Naive thymus-derived CD8-positive, alpha-beta T cell (primary cell): ENCODE measurements at places on chromosomes 3 and 15.

DNA sequence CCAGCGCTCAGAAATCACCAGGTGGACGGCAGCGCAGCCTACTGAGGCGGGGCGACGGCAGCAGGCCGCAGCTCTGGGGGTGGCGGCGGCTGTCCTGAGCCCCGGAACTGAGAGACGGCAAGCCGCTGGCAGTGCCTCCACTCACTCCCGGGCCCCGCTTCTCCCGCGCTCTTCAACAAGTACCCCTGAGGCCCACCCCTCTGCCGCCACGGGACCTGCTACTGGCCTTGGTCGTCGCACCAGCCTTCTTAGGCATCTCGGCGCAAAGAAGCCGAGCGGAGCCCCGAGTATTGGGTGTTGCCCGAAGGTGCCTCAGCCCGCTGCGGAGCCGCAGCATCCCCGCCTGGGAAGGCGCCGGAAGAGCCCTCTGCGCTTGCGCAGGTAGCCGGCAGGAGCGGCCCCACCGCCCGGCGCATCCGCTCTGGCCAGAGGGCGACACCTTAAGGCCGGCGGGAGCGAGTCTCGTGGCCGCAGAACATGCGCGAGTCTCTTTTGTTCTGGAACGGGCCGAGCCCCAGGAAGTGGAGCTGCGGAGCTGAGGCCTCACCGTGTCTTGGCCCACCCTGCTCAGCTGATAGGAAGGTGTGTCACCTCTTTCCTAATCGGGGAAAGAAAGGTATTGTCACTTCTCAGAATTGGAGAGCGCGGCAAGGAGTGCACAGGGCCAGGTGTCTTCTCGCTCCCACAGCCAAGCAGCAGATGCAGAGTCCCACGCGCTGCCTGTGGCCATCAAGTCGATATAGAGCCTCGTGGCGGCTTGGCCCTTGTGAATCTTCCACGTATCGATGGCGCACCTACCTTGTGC is at the start of gene C15orf40:
TSS of gene C15orf40 (minus strand) at position 369 of the 805 bp plus-strand sequence. CDS start at position 337, 32 bp downstream.
- DNase-seq = peak; percentile 69

DNA sequence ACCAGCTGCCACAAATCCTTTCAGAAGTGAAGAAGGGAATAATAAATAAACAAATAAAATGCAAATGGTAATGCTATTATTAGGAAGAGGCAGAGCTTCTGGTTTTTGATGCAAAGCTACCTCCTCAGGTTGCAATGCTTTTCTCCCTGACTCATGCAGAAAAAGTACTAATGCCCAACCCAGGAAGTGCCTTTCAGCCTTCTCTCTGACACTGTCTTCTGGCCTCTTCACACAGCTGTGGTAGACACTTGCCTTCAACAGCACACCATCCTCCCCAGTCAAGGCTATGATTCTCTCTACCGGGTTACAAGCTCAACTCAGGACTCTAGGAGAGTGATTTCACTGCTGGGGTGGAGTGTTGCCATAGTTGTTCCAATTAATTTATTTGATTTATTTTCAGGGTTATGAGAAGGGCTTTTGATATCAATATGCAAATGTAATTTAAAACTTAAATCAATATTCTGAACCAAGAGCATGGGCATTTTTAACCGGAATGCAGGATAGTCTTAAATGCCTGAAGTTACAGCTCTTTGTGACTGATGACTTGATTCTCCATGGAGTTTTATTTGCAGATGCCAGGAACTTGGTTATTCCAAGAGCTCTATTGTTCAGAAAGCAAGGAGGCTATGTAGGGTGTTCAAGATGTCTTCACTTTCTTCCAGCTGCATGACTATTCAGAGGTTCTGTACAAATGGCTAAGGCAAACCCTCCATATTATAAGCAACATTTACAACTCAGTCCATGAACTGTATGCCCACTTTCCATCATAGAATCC is 27.1 kb upstream of the GALNT15 start:
- DNase-seq = no peak

- DNase-seq = no peak
Measured at GRCh38 chr3:25870452-25870851, 80.6 kb downstream of the OXSM start.

- DNase-seq = no peak
Measured at GRCh38 chr3:78879295-78879860, 888.4 kb downstream of the ROBO1 start.

- no peak for DNase-seq
Measured at GRCh38 chr3:150055332-150055731, 84.6 kb upstream of the PFN2 start.

GRCh38 chr3:192935441-192935840 is 17.8 kb upstream of the MB21D2 start:
- no peak for DNase-seq

- no peak for DNase-seq
Measured at GRCh38 chr15:55241891-55242290, 45.1 kb upstream of the RSL24D1 start.

DNA sequence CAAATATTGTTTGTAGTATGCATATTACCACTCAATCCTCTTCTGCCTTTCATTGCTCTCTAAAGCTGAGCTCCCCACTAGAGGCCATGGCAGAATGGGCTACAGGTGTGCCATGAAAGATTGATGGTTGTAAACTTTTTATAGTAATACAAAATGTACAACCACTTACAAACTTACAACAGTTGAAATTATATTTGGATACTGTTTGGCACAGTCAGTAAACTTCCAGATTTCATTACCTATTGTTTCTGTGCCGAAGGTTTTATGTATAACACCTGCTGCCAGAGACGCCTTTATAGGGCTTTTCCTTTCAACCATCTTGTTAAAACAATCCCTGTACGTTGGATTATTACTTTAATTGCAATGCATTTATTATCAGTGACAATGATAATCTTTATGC is 7.0 kb downstream of the ROPN1 start:
- no peak for DNase-seq

DNA sequence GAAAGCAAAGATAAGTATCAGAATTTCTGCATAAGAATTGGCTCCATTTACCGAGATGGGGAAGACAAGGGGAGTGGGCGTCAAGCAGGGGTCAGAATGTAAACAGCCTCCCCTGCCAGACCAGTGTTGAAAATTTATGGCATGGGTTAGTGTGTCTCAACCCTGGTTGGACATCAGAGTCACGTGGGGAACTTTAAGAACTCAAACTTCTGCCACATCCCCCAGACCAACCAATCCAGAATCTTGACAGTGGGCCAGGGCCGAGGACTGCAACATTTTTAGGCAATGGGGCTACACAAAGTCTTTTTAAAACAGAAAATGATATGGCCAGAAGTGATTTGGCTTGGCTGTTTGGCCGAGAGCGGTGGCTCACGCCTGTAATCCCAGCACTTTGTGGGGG is 14.3 kb upstream of the MASP1 start:
- no peak for DNase-seq

- DNase-seq = no peak
Measured at GRCh38 chr3:13023235-13023970, 49.8 kb downstream of the IQSEC1 start.

- no peak for DNase-seq
Measured at GRCh38 chr15:38084289-38084688, 149.8 kb downstream of the TMCO5A start.

DNA sequence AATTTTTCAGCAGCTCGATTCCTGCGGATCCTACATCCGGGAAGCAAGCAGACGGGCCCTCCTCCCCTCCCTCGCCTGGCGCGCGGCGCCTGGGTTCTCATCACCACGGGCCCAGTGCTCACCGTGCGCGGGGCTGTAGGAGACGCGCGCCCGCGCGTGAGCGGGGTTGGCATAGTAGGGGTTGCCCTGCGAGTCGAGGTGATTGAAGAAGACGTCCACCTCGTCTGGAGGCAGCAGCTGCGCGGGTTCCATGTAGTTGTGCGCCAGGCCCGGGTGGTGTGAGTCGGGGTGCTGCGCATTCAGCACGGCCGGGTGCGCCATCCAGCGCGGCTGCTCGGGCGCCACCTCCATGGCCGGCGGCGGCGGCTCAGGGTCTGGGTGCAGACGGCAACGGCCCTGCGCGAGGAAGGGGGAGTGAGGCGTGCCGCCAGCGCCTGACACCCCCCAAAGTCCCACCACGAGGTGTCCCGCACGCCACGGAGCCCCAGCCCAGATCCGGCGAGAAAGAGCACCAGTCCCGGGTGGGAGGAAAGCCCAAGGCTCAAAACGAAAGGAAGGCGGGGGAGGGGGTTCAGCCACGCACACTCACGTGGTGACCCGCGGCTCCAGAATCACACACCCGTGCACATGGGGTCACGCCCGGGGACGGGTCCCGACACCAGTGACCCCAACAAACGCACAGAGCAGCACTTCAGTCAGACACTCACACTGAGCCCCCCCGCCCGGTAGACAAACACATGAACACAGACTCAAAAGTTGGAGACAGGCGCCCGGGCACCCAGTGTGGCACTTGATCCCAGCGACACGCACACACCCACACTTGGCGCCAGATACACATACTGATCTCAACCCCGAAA is 6.1 kb downstream of the GATA2 start:
- DNase-seq = no peak

GRCh38 chr3:61664105-61664482 is 102.7 kb downstream of the PTPRG start:
- DNase-seq = no peak
